Neural crest cell (in vitro differentiated cells): ENCODE measurements at places on chromosomes 3 and 15.

DNA sequence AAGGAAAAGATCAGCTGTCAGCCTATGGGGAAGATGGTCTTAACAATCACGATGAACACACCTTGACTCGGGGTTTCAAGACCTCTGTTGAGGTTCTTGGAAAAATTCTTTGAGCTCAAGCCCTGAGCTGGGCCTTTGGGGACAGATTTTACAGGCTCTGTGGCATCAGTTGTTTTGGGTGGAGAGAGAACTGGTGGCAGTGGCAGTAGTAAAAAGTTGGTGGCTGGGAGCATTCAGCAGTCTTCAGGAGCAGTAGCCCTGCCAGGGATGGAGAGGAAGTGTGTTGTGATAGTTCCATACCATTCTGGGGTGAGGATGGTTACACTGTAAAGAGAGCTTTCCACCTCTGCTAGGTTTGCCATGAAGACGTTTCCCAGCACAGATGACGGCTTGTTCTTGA, 4.9 kb upstream of the KY start:
- DNase-seq, result no peak

DNA sequence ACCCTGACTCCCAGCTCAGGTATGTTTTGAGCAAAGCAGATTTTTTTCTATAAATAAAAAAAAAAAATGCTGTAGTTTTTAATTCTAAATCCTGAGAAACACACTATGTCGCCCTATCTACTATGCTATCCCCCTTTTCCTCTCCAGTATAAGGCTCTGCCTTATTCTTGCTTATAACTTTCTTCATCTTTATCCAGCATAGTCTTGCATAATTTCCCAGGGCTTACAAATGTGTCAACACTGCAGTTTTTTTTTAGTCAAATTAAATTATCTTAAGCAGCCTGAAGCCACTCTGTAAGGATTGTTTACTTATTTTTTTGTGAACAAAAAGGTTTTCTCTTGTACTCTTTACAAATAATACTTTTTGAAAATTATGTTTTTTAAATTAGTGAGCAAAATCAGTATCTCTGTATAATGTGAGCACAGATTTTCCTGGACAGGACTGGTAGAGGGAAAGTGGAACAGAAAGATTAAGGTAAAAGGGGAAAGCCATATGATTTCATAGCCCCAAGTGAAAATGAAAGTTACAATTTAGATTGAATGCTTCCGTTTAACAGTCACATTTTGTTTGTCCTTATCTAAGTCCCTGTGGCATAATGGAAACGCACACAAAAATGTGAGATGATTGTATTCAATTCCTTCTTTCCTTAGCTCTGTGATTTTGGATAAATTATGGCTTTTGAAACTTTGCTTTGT, 5.6 kb upstream of the PYDC2 start:
- no peak for DNase-seq

DNA sequence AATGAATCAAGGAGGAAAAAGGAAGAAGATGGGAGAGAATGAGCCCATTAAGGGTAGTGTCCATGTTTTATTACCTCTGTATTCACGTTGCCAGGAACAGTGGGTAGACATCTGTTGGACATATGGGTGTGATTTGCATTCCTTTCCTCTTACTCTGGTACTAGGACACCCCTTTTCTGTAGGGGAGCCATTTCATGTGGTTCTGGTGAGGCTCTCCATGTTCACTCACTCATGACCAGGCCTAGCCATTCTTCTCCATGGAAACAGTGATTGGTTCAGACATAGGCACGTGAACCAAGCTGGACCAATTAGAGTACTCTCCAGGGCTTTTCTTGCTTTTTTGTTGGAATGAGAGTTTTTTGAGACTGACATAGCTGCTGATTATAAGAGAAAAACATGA, 39.6 kb upstream of the PDCD6IP start:
- no peak for DNase-seq

GRCh38 chr3:40240921-40241320, 68.6 kb upstream of the EIF1B start:
- no peak for DNase-seq

DNA sequence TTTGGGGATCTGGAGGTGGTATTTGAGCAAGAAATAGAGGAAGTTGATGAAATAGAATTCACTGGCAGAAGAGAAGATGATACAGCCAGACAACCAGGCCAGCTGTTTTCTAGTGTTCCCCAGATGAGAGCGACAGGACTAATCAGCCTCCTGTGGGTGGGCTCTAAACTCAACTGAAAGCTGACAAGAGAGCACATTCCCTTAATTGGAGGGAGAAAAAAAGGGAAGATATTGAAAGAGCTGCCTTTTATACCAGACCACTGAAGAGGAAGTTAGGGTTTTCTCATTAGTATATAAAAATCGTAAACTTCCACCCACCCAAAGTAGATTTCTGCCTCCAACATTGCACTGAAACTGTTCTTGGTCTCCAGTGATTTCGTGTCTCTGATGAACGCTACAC, 6.5 kb upstream of the TM4SF19 start:
- DNase-seq, result no peak

DNA sequence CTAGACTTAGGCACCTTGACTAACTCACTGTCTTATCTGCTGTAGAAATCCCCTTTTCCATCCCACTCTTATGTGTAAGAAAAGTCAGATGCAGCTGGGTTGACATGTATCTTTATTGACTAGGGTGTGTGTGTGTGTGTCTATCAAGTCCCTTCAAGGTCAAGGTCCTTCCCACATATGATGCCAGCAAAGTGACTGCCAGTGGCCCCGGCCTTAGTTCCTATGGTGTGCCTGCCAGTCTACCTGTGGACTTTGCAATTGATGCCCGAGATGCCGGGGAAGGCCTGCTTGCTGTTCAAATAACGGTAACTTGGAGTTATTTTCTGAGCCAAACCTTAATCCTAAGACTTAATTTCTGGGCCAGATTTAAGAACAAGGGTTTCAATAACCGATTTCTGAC, 76.3 kb downstream of the DNASE1L3 start:
- DNase-seq, result no peak

DNA sequence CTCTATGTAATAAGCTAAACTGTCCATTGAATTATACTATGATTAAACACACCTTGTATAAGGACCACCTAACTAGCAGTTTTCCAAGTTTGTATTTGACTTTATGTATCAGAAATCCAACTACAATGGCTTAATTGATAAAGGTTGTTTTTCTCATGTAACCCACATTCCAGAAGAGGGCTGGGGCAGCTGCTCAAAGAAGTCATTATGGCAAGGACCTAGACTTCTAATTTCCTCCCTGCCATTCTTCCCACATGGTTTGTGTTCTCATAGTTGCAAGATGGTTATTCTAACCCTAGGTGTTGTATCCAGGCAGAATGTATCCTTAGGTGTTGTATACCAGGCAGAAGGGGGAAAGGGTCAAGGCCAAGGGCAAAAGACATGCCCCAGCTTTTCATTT, 35.7 kb downstream of the GPR176 start:
- DNase-seq, result no peak

DNA sequence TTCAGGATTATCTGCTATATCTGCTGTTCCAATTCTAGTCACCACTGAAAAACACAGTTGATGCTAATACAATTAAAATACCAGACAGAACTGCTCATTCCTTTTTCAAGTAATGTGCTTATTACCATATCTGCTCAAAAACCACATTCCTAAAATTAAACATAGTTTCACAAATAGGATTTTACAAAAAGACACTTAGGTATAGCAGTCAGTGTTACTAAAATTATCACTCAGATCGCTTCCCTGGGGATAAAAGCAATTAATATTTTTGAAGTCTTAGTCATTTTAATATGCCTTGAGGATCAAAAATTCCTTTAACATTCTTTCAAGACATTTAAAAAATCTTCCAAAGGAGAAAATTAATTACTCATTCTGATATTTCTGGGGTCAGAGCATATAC, 71.5 kb downstream of the RAD18 start:
- no peak for DNase-seq

- DNase-seq, result no peak
Measured at GRCh38 chr3:21216598-21216997, 534.4 kb downstream of the ZNF385D start.

GRCh38 chr3:100087198-100087597, 27.1 kb downstream of the FILIP1L start:
- DNase-seq, result no peak

- DNase-seq, result no peak
Measured at GRCh38 chr3:23438657-23439056, 235.5 kb downstream of the UBE2E2 start.

- no peak for DNase-seq
Measured at GRCh38 chr3:64229903-64230302, 4.6 kb upstream of the PRICKLE2 start.

DNA sequence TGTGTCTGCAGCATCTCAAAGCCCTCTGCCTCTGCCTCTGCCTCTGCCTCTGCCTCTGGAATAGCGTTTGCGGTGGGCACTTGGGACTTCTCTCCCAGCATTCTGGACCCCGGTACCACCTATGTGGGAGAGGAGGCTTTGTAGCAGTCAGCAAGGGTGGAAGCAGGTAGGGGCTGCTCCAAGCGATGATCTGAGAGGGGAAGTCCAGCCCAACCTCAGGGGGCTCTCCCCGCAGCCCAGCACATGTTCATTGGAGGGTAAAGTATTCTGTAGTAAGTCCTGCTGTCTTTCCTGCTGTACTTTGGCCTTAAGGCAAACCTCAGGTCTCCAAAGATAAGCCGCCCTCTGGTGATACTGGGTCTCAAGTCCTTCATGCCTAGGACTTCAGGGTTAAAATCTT, 68.6 kb downstream of the FAM174B start:
- no peak for DNase-seq

- DNase-seq, result no peak
Measured at GRCh38 chr15:79682285-79682684, 214.5 kb downstream of the MTHFS start.

DNA sequence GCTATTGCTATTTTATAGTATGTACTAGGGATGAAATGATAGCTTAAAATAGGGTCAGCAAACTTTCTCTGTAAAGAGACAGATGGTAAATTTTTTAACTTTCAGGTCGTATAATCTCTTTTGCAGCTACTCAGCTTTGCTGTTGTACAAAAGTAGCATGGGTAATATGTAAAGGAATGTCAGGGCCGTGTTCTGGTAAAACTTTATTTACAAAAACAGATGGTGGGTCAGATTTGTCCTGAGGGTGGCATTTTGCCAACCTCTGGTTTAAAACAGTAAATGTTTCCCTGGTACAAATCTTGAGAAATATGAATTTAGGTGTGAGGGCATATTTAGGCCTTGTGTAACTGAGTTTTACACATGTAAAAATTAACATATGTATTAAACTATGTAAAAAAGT, 18.6 kb downstream of the NMD3 start:
- no peak for DNase-seq

GRCh38 chr3:172591125-172591605, 67.9 kb upstream of the TNFSF10 start:
- no peak for DNase-seq

DNA sequence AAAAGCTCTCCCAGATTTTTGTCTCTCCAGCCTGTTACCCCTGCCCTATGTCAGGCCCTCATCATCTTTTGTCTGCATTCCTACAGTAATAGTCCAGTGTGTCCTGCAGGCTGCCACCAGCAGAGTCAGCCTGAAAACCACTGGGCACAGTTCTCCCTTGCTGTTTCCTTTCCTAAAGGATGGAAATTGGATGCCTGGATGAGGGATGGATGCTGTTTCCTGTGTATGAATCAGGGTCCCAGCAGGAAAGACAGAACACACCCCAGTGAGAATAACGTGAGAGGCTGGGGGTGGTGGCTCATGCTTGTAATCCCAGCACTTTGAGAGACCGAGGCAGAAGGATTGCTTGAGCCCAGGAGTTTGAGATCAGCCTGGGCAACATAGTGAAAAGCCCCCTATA, 3.3 kb upstream of the SNX33 start:
- DNase-seq, result no peak

DNA sequence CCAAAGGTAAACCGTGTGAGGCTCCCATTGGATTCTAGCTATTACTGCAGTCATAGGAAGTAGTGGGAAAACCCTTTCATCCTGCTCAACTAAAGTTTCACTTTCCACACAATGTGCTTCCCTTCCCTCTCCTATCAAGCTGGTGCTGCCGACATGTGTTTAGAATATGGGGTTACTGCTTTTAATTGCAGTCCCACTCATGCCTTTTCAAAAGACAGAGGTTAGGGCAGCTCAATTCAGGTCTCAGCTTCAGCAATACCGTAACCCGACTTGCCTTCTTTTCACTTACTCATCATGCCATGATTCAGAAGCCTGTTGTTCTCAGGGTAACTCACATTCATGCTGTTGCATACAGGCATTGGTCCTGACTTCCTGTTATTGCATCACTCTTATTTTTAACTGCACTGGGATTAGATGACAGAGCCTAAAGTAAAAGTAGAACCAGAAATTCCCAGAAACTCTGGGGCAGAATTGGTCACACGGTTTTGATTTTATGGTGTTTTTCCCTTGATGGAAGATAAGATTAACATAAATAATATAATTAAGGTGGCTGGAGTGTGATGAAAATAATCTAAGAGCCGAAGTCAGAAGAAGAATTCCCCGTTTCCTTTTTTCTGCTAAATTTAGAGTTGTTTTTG, 45.7 kb downstream of the C2CD4B start:
- DNase-seq, result no peak

GRCh38 chr15:25737218-25737643, 125.9 kb downstream of the ATP10A start:
- DNase-seq, result no peak

- DNase-seq, result no peak
Measured at GRCh38 chr15:85795337-85796305, 896 bp upstream of the KLHL25 start.

- DNase-seq, result no peak
Measured at GRCh38 chr3:123289391-123290106, 87.8 kb downstream of the SEC22A start.

- no peak for DNase-seq
Measured at GRCh38 chr3:31917303-31918005, 63.6 kb downstream of the OSBPL10 start.

DNA sequence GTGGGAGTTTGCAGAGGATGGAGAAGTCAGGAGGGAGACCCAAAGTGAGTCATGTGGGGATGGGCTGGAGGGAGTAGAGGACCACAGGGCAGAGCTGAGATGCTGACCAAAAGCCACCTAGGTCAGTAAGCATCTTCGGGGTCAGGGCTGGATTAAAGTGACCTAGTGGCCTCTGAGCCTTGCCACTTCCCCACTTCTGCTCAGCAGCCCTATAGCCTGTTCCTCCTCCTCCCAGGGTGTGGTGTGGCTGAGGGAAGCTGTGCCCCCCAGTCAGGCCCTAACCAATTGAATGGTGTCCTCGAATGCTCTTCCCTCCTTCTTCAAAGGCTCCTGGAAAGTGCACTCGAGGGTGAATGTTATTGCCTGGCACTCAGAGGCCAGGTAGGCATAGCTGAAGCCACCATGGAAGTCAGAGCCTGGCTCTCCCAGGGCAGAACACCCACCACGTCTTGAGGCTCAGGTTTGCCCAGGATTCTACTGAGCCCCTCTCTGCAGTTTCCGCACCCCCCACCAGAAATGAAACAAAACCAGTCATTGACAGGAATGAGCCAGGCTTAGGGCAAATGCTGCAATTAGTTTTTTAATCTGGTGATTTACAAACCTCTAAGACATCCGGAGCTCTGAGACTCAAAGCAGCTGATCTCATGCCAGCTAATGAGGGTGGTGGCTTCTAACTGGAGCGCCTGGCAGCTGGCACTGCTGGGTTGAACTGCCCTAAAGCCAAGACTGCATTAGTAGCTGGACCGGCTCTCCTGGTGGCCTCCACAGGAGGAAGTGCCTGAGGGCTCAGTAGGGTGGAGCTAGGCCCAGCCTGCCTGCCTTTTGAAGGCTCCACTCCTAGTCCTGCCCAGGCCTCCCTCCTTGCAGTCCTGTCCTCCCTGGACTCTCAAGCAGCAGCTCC, 26.0 kb upstream of the VIPR1 start:
- DNase-seq, result no peak
